Stimulated activated CD4-positive, alpha-beta T cell treated with anti-CD3 and anti-CD28 coated beads, Interleukin-4, amount 100 ng/mL, for 4 hours (primary cell): ENCODE measurements at places on chromosomes 13 and 19.

DNA sequence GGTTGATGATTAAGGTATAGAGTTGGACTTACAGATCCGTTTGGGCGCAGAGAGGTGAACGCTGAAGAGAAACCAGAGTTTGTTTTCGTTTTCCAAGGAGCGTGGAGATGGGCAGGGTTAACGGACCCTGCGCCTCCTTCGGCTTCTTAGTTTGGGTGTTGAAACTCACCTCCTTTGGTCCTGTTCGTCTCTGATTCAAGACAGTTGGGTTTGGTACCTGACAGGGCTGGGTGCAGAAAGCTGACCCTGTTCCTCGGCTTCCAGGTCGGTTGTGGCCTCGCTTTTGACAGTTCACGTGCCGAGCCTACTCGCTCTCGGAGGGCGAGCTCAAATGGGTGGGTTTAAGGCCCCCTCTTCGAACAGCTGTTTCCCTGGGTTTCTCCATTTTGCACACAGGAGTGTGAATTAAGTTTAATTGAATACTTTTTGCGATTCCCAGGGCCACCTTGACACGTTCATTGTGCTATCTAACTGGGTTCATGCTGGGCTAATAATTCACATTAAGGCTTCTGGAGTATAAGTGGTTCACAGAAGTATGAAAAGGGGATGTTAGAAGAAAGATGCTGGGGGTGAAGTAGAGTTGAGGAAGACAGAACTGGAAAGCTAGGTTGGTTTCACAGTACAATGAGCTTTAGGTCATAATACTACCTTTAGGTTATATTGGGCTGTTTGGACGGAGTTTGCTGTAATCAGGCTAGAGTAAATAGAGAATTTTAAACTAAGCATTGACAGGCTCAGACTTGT, 638 bp downstream of the USPL1 start:
- peak; percentile 9 for DNase-seq

DNA sequence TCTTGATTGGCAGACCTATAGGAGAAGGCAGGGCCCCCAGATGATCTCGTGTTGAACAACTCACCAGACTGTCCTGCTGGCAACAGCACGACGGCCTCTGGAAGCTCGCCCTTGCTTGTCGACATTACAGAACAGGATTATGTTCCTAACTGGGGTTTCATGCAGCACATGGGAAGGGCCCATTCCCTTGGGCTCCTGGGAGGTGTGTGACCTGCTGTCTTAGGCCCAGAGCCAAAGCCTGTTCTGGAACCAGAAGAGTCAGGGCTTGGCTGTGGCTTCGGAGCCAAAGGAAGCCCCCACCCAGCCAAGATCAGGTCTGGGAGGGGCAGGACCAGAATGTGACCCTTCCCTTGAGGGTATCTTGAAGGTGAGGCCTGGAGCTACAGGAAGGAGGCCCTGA, 36.9 kb downstream of the RGCC start:
- no peak for DNase-seq

DNA sequence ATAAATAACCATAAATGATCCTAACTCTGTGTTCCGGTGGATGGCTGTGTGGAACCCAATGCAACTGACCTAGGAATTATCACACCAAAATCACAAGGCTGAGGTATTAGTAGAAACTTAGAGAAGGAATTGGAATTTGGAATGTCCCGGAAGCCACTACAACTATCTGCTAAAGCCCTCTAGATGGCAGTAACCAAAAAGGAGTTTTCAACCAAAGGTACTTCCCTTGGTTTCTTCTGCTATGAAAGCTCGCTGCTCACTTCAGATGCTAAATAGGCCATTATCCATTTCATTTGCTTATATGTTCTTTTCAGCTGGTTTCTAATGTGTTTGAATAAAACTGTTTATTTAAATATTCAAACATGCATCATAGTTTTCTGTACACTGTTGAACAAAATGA, 1589.1 kb upstream of the SPRY2 start:
- DNase-seq = no peak

GRCh38 chr13:28568286-28568685, 73.4 kb upstream of the FLT1 start:
- no peak for DNase-seq

DNA sequence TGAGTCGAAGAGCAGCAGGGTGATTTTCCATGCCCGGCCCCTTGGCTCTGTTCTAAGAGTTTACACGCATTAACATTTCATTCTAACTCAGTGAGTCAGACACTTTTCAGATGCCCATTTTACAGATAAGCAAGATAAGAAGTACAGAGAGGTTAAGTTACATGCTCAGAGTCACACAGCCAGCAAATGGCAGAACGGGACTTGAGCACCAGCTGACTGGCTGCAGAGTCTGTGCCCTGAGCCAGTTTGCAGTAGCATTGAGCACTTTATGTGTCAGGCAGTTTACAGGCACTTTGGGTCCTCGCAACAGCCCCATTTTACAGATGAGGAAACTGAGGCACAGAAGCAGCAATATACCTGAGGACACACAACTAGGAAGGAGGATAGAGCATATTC, 19.0 kb downstream of the CCDC8 start:
- DNase-seq = no peak

DNA sequence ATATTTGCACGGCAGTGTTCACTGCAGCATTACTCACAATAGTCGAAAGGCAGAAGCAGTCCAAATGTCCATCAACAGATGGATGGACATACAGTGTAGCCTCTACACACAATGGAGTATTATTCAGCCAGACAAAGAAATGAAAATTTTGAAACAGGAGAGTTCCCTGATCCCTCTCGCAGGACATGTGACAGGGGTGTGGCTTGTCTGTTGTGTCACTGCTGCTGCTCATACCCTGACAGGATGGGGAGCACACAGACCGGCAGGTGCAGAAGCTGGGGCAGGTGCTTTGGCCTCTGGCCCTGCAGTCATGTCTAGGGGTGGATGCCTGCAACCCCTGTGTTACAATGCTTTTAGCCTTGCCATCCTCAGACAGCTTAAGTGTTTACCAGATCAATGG, 204.3 kb downstream of the EFNB2 start:
- no peak for DNase-seq

DNA sequence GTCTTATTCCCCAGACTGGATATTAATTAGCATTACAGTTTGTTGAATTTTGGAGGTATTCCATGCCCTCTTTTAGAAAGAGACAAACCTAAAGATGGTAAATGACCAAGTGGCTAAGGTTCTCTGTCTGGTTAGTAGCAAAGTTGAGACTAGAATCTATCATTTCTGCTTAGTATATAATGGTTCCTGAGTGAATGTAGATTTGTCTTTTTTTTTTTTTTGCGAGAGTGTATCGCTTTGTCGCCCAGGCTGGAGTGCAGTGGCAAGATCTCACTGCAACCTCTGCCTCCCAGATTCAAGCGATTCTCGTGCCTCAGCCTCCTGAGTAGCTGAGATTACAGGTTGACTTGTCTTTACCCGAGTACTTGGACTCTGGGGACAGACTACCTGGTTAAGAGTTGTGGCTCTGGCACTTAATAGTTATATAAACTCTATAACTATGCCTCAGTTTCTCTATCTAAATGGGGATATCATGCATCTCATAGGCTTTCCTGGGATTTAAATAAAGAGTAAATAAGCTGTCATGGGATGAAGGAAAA, 2.7 kb downstream of the NAA16 start:
- DNase-seq = no peak

GRCh38 chr13:23695711-23696464, 125.7 kb downstream of the TNFRSF19 start:
- peak; percentile 45 for DNase-seq

DNA sequence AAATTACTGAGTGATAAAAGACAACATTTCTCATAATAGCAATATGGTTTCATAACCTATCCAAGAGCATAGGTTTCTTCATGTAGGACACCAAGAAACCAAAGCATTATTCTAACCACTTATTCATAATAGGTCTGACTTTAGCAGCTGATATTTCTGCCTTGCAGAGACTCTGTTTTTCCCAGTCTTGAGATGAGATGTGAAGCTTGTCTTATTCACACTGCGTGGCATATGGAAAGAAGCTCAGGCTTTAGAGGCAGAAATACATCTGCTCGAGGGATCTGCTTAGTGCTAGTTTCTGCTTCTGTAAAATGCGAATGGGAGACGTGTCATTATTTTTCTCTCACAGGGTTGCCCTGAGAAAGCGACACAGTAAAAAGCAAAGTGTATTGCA, 232.0 kb upstream of the SPRY2 start:
- DNase-seq = no peak

DNA sequence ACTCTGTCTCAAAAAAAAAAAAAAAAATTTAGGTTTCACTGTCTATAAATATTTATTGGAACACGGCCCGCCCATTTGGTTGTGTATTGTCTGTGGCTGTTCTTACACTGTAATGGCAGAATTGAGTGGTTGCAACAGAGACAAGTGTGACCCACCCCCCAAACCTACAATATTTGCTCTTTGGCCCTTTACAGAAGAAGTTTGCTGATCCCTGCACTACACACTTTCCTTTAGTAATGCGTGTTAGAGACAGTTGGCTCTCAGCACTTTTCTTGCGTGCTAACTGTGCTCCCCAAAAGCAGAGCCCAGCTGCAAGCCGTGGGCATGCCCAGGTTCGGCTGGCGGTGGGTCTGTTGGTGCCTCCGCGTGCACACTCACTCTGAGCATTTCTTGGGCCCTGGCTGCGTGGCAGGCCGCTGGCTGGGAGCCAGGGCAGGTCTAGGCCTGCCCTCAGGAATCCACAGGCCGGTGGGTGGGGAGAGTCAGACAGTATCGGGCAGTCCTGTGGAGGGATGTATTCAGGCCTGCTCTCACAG, 72.6 kb downstream of the SIPA1L3 start:
- no peak for DNase-seq
